Effector CD4-positive, alpha-beta T cell (primary cell): ENCODE measurements at places on chromosomes 11 and 22.

- DNase-seq = no peak
Observed at GRCh38 chr22:17787241-17787640, 13.0 kb upstream of the BID start.

GRCh38 chr11:66159324-66159984, 89.4 kb downstream of the PACS1 start:
- no peak for DNase-seq

GRCh38 chr11:80186692-80187091, 745.9 kb upstream of the TENM4 start:
- DNase-seq = no peak

DNA sequence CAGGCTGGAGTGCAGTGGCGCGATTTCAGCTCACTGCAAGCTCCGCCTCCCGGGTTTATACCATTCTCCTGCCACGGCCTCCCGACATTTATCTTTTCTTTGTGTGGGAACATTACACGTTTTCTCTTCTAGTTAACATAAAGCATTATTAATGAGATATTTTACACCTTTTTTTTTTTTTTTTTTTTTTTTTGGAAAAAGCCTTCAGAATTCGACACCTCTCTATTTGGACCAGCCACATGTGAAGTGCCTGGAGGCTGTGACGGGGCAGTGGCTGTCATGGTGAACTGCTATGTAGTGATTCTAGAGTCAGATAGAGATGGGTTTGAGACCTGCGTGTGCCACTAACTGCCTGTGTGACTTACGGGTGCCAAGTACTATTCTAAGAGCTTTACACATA, 64.3 kb downstream of the SMIM38 start:
- no peak for DNase-seq

DNA sequence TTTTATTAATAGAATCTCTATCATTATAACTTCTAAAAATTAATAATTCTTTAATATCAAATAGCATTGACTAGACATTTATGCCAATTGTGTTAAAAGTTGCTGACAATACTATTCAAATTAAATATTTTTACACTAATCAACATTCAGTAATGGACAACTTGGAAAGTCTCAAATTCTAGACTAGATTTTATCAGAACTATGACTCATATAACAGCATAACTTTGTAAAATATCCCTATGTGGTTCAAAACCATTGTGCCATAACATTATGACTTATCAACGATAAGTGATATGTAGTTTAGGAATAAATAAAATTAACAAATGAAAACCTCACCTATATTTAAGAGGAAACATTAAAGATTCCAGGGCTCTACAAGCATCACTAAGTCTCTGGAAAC, 291.8 kb downstream of the SBF2 start:
- DNase-seq = no peak
